ENCODE measurements at places on chromosomes 2 and 18. TPM values are rescaled to one million over a fixed set of nuclear protein-coding genes. Genes with fewer than 3 reads are reported as not detected.
A peak's percentile ranks its signal among the peaks of the same experiment; 100 is the strongest.

DNA sequence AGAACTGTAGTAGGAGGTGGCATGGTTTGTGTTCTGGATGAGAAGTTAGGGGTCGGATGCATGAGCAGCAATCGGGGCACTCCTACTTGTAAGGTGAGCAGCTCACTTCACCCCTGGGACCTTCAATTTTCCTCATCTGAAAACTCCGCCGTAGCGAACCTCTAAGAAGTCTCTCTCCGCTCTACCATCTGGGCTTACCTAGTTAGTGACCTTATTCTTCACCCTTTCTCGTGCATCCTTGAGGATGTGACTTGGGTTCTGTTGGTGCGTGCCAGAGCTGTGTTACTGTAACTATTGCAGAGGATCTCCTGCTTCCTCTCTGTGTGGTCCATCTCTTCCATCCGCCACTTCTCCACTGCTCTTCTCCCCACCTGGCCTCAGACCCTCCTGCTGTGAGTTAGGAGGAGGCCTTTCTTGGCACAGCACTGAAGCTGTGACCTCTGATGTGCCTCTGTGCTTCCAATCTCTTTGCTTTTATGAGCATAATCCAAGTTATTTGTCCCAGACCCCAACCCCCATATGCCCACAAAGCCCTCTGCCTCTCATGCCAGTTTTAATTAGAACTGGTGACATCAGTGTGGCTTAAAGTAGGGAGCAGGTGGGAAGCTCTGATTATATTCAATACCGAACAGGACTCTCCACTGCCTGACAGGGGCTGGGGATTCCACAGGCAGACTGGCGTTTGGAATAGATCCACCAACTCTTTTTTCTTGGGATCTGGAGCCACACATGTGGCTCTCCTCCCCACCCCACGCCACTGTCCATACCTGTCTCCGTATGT, 178.4 kb downstream of the BCL2 start:
- no peak for DNase-seq
- peak overlapping the region; percentile 39 for H3K27ac ChIP-seq
- no peak overlapping the region for H3K4me3 ChIP-seq
- H3K36me3 ChIP-seq = peaks cover 56% of the 10 kb centered on the region
- H3K27me3 ChIP-seq = no peaks in the 10 kb centered on the region

DNA sequence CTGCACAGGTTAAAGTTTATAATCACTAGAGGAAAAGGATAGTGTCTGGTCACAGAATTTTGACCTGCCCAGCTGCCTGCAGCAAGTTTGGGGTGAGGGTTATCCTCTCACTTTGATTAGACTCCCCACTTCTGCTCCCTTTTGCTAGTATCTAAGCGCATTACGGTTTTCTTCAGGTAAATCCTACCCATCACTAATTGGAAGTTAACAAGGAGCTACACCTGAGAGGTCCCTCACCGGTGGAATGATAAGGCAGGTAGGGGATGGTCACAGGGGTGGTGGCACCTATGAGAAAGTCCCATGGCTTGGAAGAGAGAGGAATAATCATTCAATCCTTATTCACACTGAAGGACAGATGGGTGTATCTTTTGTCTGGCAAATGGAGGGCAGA, 7.6 kb downstream of the BCL2 start:
- H3K4me1 ChIP-seq = peaks cover 66% of the 10 kb centered on the region
- H3K27me3 ChIP-seq = no peaks in the 10 kb centered on the region
- peak overlapping the region; percentile 93 for H3K4me3 ChIP-seq
- H3K36me3 ChIP-seq = peaks cover 58% of the 10 kb centered on the region

DNA sequence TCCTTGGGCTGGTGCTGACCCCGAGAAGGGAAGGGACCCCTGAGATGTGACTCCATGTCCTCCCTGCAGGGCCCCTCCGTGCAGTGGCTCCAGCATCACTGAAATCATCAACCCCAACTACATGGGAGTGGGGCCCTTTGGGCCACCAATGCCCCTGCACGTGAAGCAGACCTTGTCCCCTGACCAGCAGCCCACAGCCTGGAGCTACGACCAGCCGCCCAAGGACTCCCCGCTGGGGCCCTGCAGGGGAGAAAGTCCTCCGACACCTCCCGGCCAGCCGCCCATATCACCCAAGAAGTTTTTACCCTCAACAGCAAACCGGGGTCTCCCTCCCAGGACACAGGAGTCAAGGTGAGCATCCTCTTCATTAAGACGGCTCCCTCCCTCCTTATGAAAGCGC, 53.4 kb upstream of the ATG16L1 start:
- no peaks in the 10 kb centered on the region for H3K4me1 ChIP-seq
- peaks cover 55% of the 10 kb centered on the region for H3K36me3 ChIP-seq
- H3K27ac ChIP-seq = no peak overlapping the region
- no peak for DNase-seq
- H3K27me3 ChIP-seq = no peaks in the 10 kb centered on the region

DNA sequence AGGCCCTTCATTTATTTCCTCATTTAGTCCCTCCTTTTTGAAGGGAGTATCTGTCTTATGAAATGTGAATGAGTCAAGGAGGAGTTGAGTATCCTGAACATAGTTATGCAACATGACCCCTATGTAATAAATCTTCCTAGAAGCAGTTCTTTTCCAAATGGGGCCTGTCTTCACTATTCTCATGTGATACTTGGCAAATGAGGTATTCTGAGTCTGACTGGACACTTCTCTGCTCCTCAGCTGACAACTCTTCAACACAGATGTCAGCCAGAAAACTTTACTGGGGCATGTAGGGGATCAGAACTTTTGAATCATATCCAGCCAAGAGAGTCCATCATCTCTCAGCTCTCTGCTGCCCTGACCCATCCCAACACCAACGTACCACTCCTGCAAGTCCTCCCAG, 291.6 kb downstream of the ZNF385B start:
- H3K27ac ChIP-seq = no peak overlapping the region
- no peaks in the 10 kb centered on the region for H3K36me3 ChIP-seq
- H3K4me3 ChIP-seq = no peak overlapping the region
- DNase-seq = no peak

The ITPRIPL1 gene
- 35.9 TPM for total RNA-seq

DNA sequence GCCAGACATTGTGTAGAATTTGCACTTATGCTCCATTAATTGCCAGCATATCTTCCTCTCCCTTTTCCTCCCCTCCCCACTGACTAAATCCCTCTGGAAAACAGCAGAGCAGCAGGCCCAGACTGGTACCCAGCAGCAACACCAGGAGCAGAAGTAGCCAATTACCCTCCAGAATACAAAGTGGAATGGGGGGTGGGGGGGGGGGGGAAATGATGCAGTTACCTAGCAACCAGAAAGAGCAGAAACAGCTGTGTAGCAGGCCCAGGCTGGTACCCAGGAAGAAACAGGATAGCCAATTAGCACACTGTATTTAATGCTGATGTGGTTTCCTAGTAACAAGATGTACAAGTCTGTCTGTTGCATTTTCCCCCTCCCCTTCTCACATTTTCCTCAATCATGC, 52.3 kb downstream of the KLF7 start:
- H3K4me3 ChIP-seq = no peak overlapping the region
- H3K36me3 ChIP-seq = peaks cover 12% of the 10 kb centered on the region
- no peak for DNase-seq
- peaks cover 14% of the 10 kb centered on the region for H3K4me1 ChIP-seq
- H3K27ac ChIP-seq = no peak overlapping the region

- H3K4me1 ChIP-seq = no peaks in the 10 kb centered on the region
- peaks cover 3% of the 10 kb centered on the region for H3K27me3 ChIP-seq
- no peaks in the 10 kb centered on the region for H3K36me3 ChIP-seq
- DNase-seq = no peak
Measured at GRCh38 chr18:3219631-3220335, at the start of gene MYOM1. Gene MYOM1, minus strand, starts transcription at chr18:3219968. Its CDS starts 4,745 bp downstream, at chr18:3215223.

DNA sequence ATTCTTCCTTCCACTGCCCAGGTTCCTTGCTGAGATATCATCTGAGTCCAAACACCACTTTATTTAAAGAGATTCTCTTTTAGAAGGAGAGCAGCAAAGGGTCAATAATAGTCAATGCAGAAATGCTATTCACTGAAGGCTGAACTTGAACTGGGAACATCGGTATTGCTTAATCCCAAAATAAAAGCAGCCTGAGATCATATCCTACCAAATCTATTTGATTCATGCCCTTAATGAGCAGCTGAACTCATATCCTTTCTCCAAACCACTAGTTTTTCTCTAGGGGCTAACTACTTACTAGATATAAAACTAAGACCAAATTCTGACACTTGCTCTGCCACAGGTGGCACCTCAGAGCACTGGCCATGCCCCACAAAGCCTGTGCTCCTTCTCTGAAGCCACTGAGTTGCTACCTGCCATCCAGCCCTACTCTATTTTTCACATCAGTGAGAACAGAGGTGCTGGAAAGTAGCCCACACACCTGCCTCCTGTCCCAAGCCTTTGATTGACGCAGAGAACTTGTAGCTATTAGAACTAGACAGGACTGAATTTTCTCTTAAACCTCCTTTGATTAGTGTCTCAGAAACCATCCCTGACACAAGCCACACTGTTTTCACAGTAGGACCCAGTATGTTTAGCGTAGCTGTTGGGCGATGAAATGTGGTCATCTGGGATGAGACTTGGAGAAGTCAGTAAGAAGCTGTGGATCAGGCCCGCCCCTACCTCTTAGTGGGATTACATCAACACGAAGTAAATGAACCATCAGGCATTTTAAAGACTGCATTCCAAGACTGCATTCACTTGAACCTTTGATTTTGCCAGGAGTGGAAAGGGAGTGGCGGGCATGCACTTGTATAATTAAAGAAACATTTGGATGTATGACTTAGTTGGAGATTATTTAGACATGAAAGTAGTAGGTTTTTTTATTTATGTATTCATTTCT, 124.3 kb downstream of the RBMS1 start:
- H3K27me3 ChIP-seq = no peaks in the 10 kb centered on the region
- H3K4me3 ChIP-seq = no peak overlapping the region
- peaks cover 28% of the 10 kb centered on the region for H3K36me3 ChIP-seq

GRCh38 chr18:40094441-40094840, 1860.6 kb upstream of the PIK3C3 start:
- H3K4me1 ChIP-seq = no peaks in the 10 kb centered on the region
- H3K27me3 ChIP-seq = no peaks in the 10 kb centered on the region
- no peaks in the 10 kb centered on the region for H3K36me3 ChIP-seq
- no peak overlapping the region for H3K4me3 ChIP-seq
- no peak overlapping the region for H3K27ac ChIP-seq

GRCh38 chr18:78701771-78702396, 277.7 kb upstream of the SALL3 start:
- no peak overlapping the region for H3K27ac ChIP-seq
- no peaks in the 10 kb centered on the region for H3K4me1 ChIP-seq
- DNase-seq = no peak
- no peaks in the 10 kb centered on the region for H3K36me3 ChIP-seq

The ALLC gene
- not detected for total RNA-seq

The GRP gene
- total RNA-seq = not detected

DNA sequence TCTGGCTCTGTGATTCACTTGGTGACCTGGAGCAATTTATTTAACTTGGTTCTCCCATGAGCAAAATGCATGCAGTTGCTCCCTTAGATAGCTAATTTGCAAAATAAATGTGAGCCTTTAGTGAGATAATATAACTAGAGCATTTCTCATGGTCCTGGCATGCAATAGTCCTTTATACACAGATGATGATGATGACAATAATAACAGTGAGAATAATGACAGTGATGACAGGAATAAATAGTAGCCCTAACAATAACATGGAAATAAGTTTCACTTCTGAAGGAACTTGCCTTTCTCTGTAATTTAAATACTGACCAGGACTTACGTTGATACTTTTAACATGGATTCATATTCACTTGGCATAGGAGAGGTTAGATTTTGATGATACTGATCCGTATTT, 49.2 kb downstream of the LPIN1 start:
- H3K27ac ChIP-seq = no peak overlapping the region
- no peak for DNase-seq
- H3K4me3 ChIP-seq = no peak overlapping the region
- no peaks in the 10 kb centered on the region for H3K4me1 ChIP-seq
- peaks cover 41% of the 10 kb centered on the region for H3K36me3 ChIP-seq
- no peaks in the 10 kb centered on the region for H3K27me3 ChIP-seq

GRCh38 chr2:64035072-64035942, 16.1 kb upstream of the VPS54 start:
- peaks cover 32% of the 10 kb centered on the region for H3K4me1 ChIP-seq
- peak overlapping the region; percentile 85 for H3K4me3 ChIP-seq
- no peaks in the 10 kb centered on the region for H3K27me3 ChIP-seq
- no peak for DNase-seq
- peaks cover 17% of the 10 kb centered on the region for H3K36me3 ChIP-seq

The NEU2 gene
- total RNA-seq = not detected

GRCh38 chr2:188695953-188696352, 278.2 kb upstream of the COL3A1 start:
- H3K4me1 ChIP-seq = no peaks in the 10 kb centered on the region
- no peak overlapping the region for H3K4me3 ChIP-seq
- DNase-seq = no peak
- H3K27me3 ChIP-seq = no peaks in the 10 kb centered on the region

DNA sequence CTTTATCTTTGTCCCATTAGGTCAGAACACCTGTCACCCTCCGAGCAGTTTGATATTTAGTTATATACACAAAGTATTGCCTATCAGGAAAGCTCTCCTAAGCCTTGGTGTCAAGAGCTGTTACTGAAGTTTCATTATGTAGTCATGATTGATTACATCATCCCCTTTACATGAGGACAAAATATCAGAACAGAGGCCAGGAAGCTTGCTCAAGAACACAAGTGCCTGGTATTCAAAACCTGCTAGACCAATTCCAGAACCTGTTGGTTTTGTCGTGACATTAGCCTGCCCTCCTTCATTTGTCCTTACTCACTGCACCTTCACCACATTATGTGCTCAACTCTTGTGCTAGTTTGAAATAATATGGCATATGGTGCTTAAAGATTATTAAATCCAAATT, 377.1 kb downstream of the CDH19 start:
- no peak overlapping the region for H3K4me3 ChIP-seq
- DNase-seq = no peak
- no peaks in the 10 kb centered on the region for H3K4me1 ChIP-seq
- no peak overlapping the region for H3K27ac ChIP-seq
- no peaks in the 10 kb centered on the region for H3K27me3 ChIP-seq

The UGT1A8 gene
- not detected for total RNA-seq

DNA sequence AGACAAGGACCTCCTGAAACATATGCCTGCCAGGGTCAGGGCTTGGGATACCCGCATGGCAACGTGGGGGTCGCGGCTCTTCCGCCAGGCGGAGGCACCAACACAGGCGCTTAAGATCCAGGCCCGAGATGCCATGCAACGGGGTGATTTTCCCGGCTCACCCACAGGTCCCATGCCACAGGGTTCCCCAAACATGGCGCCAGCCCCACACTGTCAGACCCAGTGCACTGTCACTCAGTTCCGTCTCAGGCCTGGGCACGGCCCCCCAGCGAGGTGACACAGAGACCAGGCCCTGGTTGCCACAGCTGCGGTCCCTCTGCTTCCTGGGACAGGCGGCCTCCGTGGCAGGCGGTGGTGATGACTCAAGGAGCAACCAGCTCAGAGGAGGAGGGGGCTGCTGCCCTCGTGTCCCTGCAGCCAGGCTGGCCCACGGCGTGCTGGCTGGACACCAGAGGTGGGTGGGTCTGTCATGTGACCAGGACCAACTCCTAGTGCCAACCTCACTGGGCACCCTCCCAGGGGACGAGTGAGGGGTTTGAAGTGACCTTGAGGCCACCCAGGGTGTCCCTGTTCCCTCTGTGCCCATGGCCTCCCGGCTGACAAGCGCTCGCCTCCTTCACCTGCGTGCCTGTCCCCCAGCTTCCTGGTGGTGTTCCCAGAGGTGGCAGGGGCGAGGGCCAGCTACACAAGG, 4.9 kb downstream of the PDCD1 start:
- H3K36me3 ChIP-seq = no peaks in the 10 kb centered on the region
- H3K27me3 ChIP-seq = no peaks in the 10 kb centered on the region
- H3K4me3 ChIP-seq = no peak overlapping the region
- H3K27ac ChIP-seq = no peak overlapping the region
- no peaks in the 10 kb centered on the region for H3K4me1 ChIP-seq

The TEX44 gene
- not detected for total RNA-seq

- H3K27ac ChIP-seq = no peak overlapping the region
- no peaks in the 10 kb centered on the region for H3K27me3 ChIP-seq
- no peak overlapping the region for H3K4me3 ChIP-seq
Measured at GRCh38 chr18:27665264-27665799, 480.2 kb upstream of the CHST9 start.

Data from activated naive CD8-positive, alpha-beta T cell treated with anti-CD3 and anti-CD28 coated beads, Interleukin-2, amount 10 ng/mL, durations not matched to agents 7 days and 5 days (primary cell).